Neural cell (in vitro differentiated cells): ENCODE measurements at places on chromosomes 2 and 18. TPM values are rescaled to one million over a fixed set of nuclear protein-coding genes. Genes with fewer than 3 reads are reported as not detected.

Gene CKAP2L
- polyA plus RNA-seq, result 0.78 and 1.5 TPM in 2 replicates

Gene UGT1A6
- not detected in 2 replicates for polyA plus RNA-seq

Gene INHBB
- 0.10 TPM in 1 of 2 replicates, not detected in the other for polyA plus RNA-seq

Gene WDSUB1
- polyA plus RNA-seq, result 10.8 and 11.1 TPM in 2 replicates

Gene NEB
- 0.38 and 2.9 TPM in 2 replicates for polyA plus RNA-seq
